ENCODE measurements at places on chromosomes 3 and 15.

DNA sequence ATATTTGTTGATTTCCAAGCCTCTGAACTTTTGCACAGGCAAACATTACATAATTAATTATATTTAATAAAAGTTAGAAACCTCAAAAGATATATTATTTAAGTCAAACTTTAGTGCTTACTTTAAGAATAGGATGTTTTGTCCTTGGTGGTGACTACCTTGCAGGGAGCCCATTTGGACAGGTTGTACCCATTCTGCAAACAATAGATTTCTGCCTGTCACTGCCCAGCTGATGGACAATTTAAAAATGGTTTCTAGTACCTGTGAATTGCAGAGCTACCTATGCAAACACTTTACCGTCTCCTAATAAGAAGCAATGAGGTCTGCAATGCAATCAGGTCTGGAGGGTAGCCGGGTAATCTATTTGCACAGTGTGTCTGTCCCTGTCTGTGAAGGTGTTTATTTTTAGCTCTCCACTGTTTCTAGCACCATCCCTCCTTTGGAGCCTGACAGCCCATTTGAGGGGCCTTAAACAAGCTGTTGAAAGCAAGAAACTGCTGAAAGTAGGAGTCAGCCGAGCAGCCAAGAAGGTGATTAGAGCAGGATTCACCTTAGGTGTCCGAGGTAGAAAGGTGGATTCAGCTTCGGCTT is 556.2 kb upstream of the CFAP20DC start:
- H3K4me3 ChIP-seq = no peak overlapping the region
- no peaks in the 10 kb centered on the region for H3K27me3 ChIP-seq
- no peak for DNase-seq
- H3K4me1 ChIP-seq = no peaks in the 10 kb centered on the region
- no peak overlapping the region for H3K27ac ChIP-seq

DNA sequence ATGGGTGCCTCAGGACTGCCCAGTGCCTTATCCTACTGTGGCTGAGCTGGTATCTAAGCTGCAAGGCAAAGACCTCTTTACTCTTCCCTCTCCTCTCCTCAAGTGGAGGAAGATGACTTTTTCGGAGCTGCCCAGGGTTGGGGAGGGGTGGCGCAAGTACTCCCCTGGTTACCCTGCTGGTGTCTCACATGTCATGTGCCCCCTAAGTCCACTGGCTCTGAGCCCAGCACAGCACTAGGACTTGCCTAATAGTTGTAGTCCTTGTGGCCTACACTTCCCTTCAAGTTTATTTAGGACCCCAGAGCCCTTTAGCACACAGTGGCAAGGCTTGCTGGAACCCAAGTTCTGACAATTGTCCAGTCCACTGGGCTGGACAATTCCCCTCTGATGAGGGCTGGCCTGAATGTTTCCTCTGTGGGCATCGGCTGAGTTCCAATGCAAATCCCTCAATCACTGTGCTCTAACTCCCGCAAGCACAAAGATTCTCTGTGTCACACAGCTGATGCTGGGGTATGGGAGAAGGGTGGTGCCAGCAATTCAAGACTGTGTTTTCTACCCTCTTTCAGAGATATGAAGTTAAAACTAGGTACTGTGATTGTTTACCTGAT is 60.4 kb downstream of the UQCC5 start:
- no peak overlapping the region for H3K27ac ChIP-seq
- peaks cover 40% of the 10 kb centered on the region for H3K36me3 ChIP-seq
- H3K4me1 ChIP-seq = no peaks in the 10 kb centered on the region
- no peaks in the 10 kb centered on the region for H3K27me3 ChIP-seq
- no peak overlapping the region for H3K4me3 ChIP-seq
- no peak for DNase-seq

DNA sequence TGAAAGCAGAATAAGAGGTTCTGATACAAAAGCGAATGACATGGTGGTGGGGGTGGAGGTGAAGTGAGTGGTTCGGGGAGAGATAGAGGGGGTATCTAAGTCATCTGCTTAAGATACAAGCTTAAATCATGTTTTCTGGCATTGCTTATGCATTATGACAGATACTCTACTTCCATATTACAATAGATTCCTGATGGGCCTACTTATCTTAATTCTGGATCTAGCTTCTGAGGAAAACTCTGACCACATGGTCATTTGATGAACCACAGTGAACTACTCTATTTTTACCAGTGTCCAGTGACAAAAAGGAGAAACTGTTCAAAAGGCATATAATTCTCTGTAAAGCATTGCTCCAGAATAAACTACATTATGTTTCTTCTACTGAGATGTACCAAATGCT is 673.7 kb upstream of the CCDC54 start:
- no peak for DNase-seq
- H3K4me1 ChIP-seq = no peaks in the 10 kb centered on the region
- no peaks in the 10 kb centered on the region for H3K27me3 ChIP-seq
- H3K36me3 ChIP-seq = no peaks in the 10 kb centered on the region
- H3K27ac ChIP-seq = no peak overlapping the region
- no peak overlapping the region for H3K4me3 ChIP-seq

- H3K36me3 ChIP-seq = peaks cover 5% of the 10 kb centered on the region
- H3K27me3 ChIP-seq = no peaks in the 10 kb centered on the region
Observed at GRCh38 chr3:136856665-136857064, 5.3 kb upstream of the NCK1 start.

DNA sequence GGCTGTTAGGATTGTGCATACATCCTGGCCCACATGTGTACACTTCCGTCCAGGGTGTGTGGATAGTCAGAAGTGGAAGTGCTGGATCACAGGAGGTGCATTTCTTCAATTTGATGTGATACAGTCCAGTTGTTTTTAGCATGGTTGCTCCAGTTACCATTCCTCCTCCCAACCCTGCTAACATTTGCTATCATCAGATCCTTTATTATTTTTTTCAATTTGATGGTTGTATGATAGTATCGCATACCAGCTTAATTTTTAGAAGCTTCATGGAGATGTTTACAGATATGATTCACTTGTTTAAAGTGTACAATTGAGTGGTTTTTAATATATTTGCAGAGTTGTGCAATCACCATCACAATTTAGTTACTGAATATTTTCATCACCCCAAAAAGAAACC is 202.7 kb downstream of the ITPR1 start:
- H3K4me3 ChIP-seq = no peak overlapping the region
- no peak overlapping the region for H3K27ac ChIP-seq
- H3K27me3 ChIP-seq = no peaks in the 10 kb centered on the region
- H3K36me3 ChIP-seq = no peaks in the 10 kb centered on the region

GRCh38 chr3:36394176-36394575 is 13.9 kb downstream of the STAC start:
- no peak overlapping the region for H3K4me3 ChIP-seq
- H3K27me3 ChIP-seq = no peaks in the 10 kb centered on the region

GRCh38 chr3:44476181-44476611 is 1.3 kb downstream of the ZNF445 start:
- DNase-seq = no peak
- no peak overlapping the region for H3K27ac ChIP-seq
- H3K27me3 ChIP-seq = no peaks in the 10 kb centered on the region

DNA sequence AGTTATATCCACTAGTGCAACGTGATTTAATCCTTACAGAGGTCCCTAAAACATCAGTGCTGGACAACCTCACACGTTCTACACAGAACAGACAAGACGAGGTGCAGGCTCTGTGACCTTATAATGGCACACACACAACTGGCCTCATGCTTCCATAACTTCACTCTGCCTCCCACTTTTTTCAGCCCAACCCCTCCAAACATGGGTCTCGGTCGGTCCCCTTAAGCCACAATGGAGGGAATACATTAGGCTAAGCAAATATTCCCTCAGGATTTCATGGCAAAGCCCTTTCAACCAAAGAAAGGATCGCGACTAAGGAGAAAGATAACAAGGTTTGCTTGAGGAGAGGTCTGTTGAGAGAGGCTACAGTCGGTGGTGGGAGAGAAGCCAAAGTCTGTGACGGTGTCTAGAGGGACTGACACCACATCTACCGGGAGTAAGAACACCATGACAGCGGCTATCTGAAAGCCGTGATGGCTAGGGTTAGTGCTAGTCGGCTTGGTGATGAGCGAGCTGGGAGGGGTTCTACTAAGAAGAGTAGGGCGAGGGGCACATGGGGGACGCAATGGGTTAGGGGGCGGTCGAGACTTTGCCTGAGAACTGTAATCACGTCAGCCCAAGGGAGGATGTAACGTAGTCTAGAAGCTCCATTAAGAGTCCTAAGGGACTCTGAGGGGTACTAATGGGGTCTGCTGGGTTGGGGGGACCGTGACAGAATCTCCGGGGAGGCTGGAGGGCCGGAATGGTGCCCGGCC is 1.0 kb downstream of the MYO9A start:
- H3K4me1 ChIP-seq = peaks cover 7% of the 10 kb centered on the region
- DNase-seq = no peak
- H3K27ac ChIP-seq = peak overlapping the region; percentile 80
- no peaks in the 10 kb centered on the region for H3K27me3 ChIP-seq

DNA sequence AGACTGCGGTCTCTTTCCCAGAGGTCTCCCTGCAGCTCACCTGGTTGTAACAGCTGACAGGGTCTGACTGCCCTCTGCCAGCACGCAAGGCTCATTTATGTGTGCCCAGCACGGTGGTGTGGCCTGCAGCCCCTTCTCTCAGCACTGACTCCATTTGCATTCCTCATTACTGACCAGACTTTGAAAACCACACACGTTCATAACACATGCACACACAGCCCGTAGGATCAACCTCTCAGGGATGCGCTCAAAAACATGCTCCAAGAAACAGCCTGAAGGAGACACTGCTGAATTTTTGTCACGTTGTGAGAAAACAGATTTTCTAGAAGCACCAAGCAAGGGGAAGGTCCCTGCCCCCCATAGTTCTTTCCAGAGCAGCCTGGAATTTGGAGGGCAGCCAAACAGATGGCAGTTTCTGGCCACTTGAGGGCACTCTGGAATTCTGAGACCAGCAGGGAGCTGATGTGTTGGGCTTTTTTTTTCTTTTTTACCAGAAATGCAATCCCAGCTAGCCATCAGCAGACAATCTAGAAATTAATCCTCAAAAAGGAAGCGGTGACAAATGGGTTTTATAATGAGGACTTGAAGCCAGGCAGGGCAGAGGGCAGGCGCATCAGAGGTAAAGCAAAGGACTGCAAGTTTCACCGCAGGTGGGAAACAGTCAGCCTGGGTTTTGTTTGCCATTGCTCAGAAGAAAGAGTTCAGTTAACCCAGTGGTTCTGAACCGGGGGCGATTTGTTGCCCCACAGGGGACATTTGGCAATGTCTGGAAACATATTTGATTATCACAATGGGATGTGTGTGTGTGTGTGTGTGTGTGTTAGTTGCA is 170.5 kb upstream of the PROK2 start:
- no peak overlapping the region for H3K4me3 ChIP-seq
- no peaks in the 10 kb centered on the region for H3K4me1 ChIP-seq
- DNase-seq = no peak
- no peak overlapping the region for H3K27ac ChIP-seq
- no peaks in the 10 kb centered on the region for H3K36me3 ChIP-seq
- H3K27me3 ChIP-seq = no peaks in the 10 kb centered on the region
